Suppressor macrophage (primary cell): ENCODE measurements at places on chromosomes 3 and 15.

- DNase-seq: no peak
These were observed 448.6 kb downstream of the EPHB1 start for GRCh38 chr3:135243616-135244015.

DNA sequence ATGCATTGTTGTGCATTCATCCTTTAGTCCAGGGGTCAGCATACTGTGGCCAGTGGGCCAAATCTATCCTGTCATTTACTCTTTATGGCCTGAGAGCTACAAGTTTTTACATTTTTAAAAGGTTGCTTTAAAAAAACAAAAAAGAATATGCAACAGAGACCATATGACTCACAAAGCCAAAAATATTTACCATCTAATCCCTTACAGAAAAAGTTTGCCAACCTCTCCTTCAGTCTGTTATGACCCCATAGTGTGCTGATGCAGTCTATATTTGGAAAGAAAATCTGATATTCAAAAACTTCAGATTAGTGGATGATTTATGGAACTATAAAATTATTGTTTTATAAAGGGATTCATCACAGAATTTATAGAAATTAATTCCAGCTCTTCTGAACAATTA lies 237.5 kb upstream of the IL12A start:
- no peak for DNase-seq

- DNase-seq: peak; percentile 71
These were observed 172.2 kb downstream of the SSR3 start for GRCh38 chr3:156382458-156383346.

- DNase-seq: no peak
These were observed 18.7 kb downstream of the RASGRF1 start for GRCh38 chr15:79071901-79072300.
